ENCODE measurements at places on chromosomes 2 and 18.

DNA sequence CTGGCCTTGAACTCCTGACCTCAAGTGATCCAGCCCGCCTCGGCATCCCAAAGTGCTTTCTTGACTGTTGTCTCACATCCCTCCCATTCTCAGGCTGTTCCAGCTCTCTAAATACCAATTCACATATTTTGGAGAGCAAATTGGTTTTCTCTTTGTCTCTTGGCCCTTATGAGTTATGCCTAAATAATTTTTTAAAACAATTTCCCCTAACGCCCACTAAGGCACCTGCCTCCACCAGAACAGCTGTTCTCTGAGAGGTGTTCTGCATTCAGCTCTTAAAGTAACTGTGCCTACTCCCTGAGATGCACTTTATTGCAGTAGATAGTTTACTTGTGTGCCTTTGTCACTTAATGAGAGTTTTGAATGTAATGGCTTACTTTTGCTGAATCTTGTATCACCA lies 6.9 kb downstream of the CCDC195 start:
- no peak for DNase-seq

DNA sequence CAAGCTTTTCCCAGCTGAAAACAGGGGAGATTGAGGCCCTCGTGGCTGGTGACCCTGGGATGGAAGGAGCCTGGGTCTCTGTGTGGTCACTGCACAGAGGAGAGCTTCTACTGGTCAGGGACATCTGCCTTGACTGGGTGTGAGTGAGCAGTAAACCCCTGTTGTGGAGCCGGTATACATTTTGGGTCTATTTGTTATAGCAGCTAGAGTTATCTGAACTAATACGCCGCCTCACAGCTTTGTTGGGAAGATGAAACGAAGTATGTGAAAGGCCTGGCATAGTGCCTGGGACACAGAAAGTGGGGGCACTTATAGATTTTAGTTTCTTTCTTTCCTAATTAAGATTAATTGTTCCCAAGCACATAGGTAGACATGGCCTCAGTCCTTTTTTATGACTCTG lies 72.2 kb upstream of the HPCAL1 start:
- DNase-seq = no peak

DNA sequence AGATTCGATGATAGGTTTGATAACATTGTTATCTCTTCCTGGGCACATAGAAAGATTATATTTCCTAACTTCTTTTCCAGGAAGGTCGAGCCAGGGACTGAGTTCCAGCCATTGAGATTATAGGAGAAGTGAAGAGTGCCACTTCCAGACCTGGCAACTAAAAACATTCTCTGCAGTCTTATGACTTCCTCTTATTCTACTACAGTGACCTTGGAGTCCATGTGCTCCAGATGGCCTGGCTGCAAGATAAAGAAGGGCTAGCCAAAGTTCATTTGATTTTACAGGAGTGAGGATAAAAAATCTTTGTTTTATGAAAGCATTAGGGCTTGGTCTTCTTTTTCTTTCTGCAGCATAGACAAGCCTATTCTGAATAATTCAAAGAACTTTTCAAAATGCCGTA lies 363.0 kb downstream of the FSIP2 start:
- no peak for DNase-seq

GRCh38 chr2:237600205-237600846 lies 9.8 kb upstream of the RAB17 start:
- DNase-seq = peak; percentile 2

DNA sequence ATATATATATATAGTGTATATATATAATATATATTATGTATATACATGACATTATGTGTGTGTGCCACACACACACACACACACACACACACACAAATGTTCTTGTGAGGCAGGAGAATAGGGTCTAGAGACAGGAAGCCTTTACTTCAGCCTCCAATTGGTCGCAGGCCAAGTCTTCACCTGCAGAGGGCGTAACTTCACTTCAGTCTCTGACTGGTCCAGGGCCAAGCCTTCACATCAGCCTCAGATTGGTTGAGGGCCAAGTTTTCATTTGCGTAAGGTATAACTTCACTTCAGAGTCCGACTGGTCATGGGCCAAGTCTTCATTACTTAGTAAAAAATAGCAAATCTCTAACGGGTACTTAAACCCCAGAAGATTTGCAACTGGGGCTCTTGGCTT lies 13.2 kb upstream of the SS18 start:
- DNase-seq = no peak

DNA sequence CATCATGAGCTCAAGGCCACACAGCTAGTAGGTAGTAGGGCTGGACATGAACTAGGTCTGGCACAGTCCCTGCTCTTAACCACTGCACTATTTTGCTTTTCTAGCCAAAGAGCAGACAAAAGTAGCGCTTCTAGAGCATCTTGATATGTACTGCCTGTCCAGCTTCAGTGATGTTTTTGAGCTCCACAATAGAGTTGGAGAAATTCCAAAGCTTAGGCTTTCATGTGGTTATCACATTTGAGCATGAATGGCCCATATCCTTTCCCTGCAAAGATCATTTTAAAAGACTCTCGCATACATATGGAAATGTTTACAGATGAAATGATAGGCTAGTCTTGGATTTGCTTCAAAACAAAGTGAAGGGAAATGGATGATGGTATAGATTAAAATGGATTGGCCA lies 128.7 kb downstream of the MAP3K20 start:
- no peak for DNase-seq

- DNase-seq = no peak
Observed at GRCh38 chr2:551621-552020, 125.6 kb downstream of the TMEM18 start.

Measured in hippocampal formation (tissue), 2 donors.